GM12864 (cell line): ENCODE measurements at places on chromosomes 2 and 18.

DNA sequence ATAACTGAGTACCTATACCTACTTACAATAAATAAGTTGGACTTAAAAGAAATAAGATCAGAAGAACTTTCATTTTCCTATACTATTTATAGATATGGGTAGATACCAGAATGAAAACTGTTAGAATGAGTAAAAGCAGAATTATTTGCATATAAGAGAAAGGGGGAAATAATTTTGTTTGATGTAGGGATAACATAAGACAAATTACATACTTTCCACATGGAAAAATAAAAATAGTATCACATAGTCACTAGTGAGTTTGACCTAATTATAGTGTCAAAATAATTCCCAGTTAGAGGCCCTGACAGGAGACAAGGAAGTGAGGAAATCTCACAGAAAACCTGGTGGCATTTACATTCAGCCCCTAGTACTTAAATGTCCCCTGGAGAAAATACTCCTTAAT is 28.6 kb downstream of the KCMF1 start:
- no peak for DNase-seq

- no peak for DNase-seq
These were observed 36.1 kb downstream of the GLI2 start for GRCh38 chr2:120771781-120772208.

DNA sequence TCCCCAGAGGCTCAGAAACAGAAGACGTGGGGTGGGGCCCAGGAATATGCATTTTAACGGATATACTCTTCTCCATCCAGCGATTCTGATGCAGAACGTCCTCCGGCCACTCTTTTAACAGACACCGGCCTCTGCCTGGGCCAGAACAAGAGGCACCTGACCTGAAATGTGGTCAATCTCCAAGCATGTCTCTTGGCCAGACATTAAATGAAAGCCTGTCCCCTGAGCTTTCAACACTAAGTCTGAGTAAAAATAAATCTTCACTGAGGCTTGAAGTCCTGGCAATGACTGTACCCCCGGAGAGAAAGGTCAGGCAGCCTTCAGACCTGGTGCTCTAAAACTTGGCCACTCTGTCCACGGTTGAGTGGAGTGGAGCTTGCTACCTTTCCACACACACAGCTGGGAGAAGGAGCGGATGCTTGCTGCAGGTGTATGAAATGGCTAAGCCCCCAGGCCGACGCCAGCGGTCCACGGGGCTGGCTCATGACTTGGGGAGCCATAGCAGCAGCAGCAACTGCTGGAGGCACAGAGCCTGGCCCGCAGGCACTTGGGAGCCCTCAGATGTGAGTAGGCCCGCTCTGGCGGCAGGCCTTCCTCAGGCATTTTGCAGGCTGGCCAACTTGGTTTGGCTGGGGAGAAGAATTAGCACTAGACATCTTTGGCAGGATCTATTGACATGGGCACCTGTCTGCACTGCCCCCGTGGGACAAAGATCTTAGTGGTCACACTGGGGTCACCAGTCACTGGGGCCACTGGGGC is 79.7 kb downstream of the TMEM17 start:
- no peak for DNase-seq

DNA sequence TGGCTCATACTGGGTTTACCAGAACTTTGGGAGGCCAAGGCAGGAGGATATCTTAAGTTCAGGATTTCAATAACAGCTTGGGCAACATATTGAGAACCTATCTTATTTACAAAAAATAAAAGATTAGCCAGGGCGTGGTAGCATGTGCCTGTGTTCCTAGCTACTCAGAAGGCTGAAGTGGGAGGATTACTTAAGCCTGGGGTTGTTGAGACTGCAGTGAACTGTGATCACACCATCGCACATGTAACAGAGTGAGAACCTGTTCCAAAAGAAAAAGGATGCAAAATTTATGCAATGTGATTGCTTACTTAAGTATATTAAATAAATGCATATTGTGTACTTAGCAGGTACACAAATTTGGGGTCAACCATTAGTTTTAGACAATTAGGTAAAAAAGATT is 768.9 kb upstream of the CDH7 start:
- no peak for DNase-seq

GRCh38 chr2:72993933-72994280 is 76.6 kb downstream of the EMX1 start:
- DNase-seq, result no peak

- no peak for DNase-seq
These were observed 65.5 kb upstream of the GPC1 start for GRCh38 chr2:240369801-240370585.

DNA sequence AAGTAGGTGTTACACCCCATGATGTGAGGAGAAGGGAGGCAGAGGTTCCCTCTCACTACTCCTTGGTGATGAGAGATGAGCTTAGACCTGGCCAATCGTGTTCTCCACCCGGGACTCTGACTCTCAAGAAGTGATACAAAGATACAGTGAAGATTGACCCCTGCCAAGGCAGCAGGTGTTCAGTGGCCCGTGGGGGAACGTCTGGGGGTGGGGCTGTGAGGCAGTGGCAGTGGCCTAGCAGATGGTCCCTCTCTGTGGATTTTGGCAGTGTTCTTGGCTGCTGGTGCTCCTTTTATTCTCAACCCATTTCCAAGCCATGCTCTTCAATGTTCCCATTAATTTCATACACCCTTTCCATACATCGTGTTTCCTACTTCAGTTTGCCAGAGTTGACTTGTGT is 120.4 kb upstream of the NEDD4L start:
- DNase-seq, result no peak

GRCh38 chr2:193556766-193557470 is 1362.2 kb upstream of the TMEFF2 start:
- no peak for DNase-seq

DNA sequence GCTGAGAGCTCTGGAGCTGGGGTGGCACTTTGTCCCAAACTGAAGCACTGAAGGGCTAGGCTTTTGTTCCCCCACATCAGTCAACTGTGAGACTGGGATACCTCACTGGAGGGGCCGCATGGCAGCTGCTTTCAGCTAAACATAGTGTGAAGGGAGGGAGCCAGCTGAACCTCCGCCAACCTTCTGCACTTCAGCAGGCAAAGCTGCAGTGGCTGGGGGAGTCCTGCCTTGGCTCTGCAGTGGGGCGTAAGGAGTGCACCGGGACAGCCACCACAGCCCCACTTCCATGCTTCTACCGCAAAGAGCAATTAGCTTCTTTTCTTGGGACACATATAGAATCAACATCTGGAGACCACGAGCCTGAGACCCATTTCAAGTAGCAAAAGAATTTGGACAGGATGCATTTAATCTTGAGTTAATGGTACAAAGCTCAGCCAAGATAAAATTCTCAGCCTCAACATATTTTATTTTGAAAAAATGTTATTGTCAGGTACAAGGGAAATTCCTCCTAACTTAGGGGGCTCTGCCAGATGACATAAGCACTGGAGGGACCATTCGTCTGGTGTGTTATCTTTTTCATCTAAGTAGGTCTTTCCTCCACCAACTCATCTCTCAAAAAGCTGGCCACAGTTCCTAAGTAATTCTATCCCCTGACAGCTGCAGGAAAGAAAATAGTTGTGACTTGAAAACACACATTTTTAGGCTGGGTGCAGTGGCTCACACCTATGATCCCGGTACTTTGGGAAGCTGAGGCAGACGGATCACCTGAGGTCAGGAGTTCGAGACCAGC is 25.6 kb upstream of the MYCN start:
- DNase-seq, result no peak
